AG04449 (cell line): ENCODE measurements at places on chromosomes 7 and 10.

DNA sequence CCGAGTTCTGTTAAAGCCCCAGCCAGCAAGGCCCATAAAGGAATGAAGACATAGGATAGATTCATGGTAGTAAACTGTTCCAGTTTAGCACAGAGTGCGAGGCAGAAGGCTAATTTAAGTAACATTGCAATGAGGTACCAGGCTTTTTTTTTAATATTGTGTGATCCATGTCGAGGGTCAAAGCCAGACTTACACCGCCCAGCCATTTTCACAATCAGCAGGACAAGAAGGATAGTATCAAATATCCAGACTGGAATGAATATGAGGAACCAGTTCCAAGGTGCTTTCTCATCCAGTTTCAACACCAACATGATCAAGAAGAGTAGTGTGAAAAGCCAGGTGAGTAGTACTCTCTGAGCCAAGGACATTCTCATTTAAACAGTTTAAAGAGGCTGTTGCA, 4.2 kb downstream of the TMEM60 start:
- DNase-seq: no peak

- DNase-seq: no peak
These were observed 569 bp upstream of the NPTX2 start for GRCh38 chr7:98616381-98617050.

DNA sequence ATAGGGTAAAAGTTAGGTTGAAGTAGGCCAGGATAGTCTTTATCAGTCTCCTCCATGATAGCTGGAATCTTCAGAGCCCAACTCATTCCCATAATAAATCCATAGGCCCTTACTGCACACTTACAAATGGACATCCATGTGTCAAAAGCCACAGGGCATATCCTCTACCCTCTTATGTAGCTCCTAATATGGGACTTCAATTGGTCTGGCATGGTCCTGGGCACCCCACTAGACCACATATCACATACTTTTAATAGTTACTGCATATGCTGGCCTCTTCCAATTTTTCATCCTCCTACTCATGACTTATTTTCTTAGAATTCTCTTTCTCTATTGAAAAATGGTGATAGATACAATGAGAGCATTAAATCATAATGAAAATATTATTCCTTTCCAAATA, 169.3 kb downstream of the MAGI2 start:
- DNase-seq: no peak

GRCh38 chr7:8134089-8134733, 127.8 kb downstream of the ICA1 start:
- no peak for DNase-seq

GRCh38 chr7:31363496-31363895, 23.0 kb upstream of the NEUROD6 start:
- DNase-seq: no peak

- no peak for DNase-seq
These were observed 23.1 kb downstream of the GBF1 start for GRCh38 chr10:102268375-102268888.

DNA sequence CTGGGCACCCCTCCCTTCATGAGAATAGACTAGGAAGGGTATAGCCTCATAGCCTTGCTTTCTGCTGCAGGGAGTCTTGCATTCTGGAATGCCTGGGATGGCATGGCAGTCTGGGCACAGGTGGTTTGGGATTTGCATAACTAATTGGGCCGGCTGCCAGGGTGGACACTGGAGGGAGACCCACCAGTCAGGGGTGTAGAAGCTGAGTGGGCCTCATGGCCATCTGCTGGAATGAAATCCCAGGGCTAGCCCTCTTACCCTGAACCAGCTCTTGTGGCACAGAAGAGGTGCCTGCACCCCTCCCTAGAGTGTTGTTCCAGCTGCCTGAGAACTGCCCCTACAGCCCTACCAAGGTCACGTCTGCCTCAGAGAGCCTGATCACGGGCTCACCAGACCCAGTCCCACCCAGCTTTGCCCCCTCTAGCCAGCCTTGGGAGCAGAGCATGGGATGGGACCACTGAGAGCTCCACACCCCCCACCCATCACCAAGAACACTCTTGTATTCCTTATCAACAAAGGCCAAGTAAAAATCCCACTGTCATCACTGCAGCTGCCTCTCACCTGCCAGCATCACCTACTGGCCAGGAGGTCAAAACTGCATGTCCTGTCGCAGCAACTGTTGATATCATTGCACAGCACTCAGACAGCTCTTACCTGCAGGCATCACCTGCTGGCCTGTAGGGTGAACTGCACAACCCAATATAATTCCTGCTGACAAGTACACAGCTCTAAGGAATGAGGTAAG, 148.9 kb downstream of the ZEB1 start:
- no peak for DNase-seq

DNA sequence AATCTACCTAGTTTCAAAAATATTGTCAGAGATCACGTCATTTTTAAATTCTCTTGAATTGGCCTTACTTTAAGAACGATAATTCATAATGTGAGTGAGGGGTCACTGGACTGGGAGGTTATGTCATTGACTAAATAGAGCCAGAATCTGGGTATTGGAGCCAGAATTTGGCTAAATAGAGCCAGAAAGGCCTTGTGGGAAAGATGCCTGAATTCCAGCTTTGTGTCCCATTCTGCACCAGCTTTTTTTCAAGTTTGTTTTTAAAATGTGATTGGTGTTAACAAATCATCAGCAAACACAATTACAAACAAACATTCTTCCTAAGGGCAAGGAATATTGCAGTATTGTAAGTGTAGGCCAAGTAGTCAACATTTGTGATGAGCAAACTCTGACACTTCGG, 233.2 kb upstream of the PRKCQ start:
- DNase-seq: no peak

DNA sequence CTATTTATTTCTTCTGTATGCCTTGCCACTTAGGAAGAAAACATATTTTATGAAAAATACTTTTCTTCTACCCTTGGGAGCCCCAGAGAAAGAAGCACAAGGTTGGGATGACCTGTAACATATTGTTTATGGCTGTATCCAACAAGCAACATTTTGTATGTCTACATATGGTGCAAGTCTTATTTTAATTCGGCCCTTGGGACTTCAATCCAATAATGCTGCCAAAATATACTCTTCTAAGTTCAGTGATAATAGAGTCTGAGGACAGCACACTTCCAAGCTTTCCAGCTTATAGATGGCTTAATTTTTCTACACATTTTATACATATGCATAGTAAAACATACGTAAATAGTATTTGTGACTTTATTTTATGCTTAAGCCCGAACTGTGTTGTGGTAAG, 318.5 kb upstream of the SEMA3A start:
- DNase-seq: no peak

DNA sequence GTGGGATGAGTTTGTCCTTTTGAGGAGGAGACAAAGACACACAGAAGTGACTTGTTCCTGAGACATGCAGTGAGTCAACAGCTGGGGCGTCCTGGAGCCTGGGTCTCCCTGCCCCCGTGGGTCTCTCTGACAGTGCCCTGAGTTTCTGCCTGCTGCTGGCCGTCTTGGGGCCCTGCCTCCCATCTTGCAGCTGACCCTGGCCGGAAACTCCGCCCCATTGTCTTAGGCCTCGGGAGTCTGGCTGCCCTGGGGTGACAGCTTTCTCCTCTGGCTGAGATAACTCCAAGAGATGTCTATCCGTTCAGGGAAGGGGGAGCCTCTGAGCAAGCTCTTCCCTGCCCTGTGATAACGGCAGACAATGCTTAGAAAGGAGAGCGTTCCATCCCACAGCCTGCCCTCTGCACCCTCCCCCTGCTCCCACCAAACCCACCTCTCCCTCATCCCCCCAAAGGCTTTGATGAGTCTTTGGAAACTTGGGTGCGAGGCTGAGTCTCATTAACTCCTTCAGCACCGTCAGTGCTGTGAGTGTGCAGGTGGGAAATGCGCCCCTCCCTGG, 69.5 kb upstream of the PODXL start:
- DNase-seq: peak; percentile 38

GRCh38 chr7:514651-515598, 4.7 kb downstream of the PDGFA start:
- DNase-seq: no peak

DNA sequence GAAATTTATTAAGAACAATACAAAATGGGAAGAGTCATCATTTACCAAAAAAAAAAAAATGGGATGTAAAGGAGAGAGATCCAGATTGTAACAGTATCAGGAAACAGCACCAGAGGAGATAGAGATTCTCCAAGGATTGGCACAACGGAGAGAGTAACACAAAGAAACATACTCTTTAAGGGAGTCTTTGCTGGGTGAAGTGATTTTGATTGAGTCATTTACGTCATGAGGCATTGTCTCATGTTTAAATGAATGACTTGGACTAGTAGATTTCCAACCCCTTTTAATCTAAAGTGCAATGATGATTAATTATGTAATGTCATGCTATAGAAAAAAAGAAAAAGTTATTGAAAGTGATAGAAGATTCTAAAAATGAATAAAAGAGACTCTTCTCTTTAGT, 68.8 kb downstream of the ITGB8 start:
- no peak for DNase-seq

- DNase-seq: no peak
These were observed 3.0 kb downstream of the ADRA2A start for GRCh38 chr10:111079781-111080180.

GRCh38 chr7:43470110-43470509, 112.8 kb upstream of the STK17A start:
- no peak for DNase-seq

GRCh38 chr7:82598958-82599357, 155.4 kb upstream of the CACNA2D1 start:
- DNase-seq: peak; percentile 52

- no peak for DNase-seq
These were observed 148.2 kb downstream of the KCND2 start for GRCh38 chr7:120421151-120421651.

DNA sequence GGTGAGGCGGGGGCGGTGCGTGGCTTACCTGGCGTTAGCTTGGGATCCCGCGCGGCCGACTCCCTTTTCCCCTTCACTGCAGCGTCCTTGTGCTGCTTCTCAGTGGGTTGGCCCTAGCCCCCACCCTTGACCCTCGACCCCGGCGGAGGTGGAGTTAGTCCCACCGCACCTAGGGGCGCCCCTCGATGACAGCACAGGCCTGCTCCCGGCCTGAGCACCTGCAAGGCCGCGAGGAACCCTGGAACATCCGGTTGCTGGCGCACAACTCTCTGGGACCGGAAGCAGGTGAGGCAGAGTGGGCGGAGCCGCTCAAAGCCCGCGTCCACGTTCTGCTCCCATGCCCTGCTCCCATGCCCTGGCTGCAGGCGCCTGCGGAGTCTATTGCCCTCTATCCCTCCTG, 266.9 kb downstream of the USP6NL start:
- no peak for DNase-seq

- no peak for DNase-seq
These were observed 5.0 kb downstream of the LSMEM1 start for GRCh38 chr7:112485766-112486165.

GRCh38 chr7:107914831-107915230, 23.8 kb downstream of the DLD start:
- no peak for DNase-seq

DNA sequence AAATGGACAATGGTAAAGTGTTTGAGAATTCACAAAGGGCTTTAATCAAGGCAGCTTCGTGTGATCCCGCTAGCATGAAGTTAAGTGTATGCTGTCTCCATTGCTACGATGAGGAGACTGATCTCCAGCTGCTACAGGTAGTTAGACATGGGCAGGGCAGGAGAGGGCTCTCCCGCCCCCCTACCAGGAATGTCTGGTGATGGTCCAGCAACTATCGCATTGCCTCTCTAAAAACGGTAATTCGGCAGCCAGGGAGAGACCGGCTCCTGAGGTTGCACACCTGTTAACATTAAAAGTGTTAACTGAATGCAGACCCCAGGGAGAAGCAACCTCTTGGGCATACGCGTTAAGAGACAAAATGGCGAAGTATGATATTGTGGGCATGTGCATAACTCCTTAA, 37.9 kb downstream of the SVIL start:
- no peak for DNase-seq

DNA sequence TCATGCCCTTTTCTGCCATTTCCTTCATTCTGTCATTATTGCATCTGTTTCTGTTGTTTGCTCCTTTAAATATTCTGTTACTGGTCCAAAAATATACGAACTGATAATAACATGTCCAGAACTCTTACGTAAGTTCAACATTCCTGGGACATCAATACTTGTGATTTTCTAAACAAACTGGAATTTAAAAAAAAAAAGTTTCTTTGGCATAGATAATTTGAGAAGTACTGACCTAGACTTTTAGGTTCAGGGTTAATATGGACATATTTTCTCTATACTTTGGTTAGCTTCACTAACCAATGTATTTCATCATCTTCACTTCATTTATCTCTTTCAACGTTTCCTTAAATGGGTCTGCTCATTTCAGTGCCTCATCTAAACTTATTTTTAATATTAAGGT, 147.3 kb downstream of the JMJD1C start:
- no peak for DNase-seq

GRCh38 chr7:69360913-69361312, 237.4 kb upstream of the AUTS2 start:
- no peak for DNase-seq

- DNase-seq: no peak
These were observed 376.2 kb upstream of the TPK1 start for GRCh38 chr7:145212050-145212449.

DNA sequence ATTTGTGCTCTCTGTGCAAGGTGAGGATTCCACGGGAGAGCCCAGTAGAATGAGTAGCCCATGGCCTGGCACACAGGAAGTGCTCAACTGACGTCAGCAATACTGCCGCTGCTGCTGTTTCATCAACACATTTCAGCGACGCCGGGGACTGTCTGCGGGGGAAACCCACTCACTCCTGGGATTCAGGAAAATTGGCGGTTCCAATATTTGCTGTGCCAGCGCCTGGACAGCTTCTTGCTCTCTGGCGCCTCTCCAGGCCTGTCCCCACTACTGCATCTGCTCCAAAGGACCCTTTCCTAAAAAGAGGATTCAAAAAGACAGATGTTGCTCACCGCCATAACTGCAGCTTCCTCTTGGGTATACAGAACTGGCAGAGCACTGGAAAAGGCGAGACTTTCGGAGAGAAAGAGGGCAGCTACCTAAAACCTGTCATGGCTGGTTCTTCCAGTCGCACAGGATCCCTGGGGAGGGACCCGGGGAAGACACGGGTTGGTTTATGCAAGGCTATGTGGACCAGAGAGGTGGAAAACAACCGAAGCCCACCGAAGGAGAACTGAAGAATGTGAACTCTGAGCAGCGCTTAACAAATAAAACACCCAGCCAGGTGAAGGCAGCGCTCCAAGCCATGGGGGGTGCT, 39.7 kb upstream of the ENO4 start:
- no peak for DNase-seq

GRCh38 chr10:42980553-42981357, 96.1 kb upstream of the RET start:
- DNase-seq: no peak

GRCh38 chr7:29123626-29124190, 22.6 kb downstream of the CPVL start:
- DNase-seq: no peak
